ENCODE measurements at places on chromosomes 6 and 20.

DNA sequence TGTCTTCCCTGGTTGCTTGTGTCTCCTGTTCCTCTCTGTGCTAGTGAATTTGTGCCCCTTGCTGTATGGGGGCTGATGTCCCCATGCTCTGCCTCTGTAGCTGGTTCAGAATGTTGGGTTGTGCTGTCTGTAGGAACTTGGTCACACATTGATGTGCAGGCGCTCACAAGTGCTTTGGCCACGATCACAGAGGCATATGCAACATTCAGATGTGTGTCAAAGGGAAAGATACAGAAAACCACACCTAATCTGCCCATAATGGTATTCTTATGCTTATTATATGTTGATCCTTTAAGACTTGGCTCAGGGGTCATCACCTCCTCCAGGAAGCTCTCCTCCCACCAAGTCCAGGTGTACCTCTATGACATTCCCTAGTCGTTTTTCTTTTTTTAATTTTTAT, 17.1 kb upstream of the DHX35 start:
- no peak for DNase-seq

DNA sequence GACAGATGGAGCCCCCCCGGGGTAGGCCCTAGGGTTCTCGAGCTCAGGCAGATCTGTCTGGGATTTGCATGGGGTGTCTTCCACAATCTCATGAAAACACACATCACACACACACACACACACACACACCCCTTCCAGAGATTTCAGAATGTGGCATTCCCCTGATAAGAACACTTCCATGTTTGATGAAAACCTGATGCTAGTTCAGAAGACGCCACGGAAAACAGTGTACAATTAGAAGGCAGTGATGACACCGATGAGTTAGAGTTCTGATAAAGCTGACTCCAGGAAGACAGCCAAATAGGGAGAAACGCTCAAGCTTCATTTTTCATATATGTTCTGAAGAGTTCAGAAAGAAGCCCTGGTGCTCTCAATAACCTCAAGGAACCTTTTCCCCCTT, 438.7 kb upstream of the JARID2 start:
- no peak for DNase-seq

DNA sequence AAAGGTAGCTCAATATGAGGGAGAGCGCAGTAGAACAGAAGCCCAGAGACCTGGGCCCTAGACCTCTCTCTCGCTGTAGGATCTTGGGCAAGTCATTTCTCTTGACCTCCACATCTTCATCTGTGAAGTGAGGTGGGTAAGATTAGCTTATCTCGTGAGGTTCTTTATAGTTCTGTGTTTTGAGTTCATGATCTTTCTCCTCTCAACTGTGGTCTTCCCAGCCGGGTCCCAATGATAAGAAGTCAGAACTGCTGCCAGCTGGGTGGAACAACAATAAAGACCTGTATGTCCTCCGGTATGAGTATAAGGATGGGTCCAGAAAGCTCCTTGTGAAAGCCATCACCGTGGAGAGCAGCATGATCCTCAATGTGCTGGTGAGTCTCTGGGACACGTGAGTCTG, 6.9 kb downstream of the PSMF1 start:
- DNase-seq: no peak

GRCh38 chr6:10205120-10205519, 209.8 kb downstream of the TFAP2A start:
- DNase-seq: peak; percentile 18

GRCh38 chr20:3802524-3803239, 6.6 kb downstream of the CDC25B start:
- DNase-seq: no peak
